ENCODE measurements at places on chromosomes 2 and 18. TPM values are rescaled to one million over a fixed set of nuclear protein-coding genes. Genes with fewer than 3 reads are reported as not detected.

PROM2 gene
- 31.0 TPM for polyA plus RNA-seq

FBLN7 gene
- polyA plus RNA-seq = 13.2 TPM

ANKRD29 gene
- 0.93 TPM for polyA plus RNA-seq

CAVIN2 gene
- polyA plus RNA-seq = 46.6 TPM

KCNJ13 gene
- 3.4 TPM for polyA plus RNA-seq

MC2R gene
- polyA plus RNA-seq = not detected

TBR1 gene
- polyA plus RNA-seq = not detected

MDH1B gene
- 17.8 TPM for polyA plus RNA-seq

BOLL gene
- 0.08 TPM for polyA plus RNA-seq

NT5DC4 gene
- polyA plus RNA-seq = 0.12 TPM

SERPINB11 gene
- not detected for polyA plus RNA-seq

LOXL3 gene
- polyA plus RNA-seq = 9.8 TPM

GRCh38 chr18:48270929-48271328 is 138.3 kb downstream of the ZBTB7C start:
- no peak for DNase-seq

DNA sequence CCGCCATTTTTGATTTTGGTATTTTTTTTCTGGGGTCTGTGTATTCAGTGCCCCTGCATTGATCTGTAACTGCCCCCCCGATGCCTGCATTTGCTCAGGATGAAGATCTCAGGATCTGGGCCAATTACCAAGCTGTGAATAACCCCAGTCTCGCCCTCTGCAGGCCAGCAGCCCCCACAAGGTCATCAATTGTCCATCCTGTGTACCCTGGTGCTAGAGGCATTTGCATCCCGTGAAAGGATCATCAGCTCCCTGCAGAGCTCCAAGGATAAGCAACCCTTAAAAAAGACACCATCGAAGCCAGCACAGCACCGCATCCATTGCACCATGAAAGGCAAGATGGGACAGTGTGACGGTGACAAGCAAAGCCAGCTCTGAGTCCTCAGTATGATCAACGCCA is 154.1 kb upstream of the KLHL29 start:
- no peak for DNase-seq

GRCh38 chr2:111897924-111898702 is at the start of gene MERTK:
Gene MERTK, plus strand, starts transcription at chr2:111898607. Its CDS starts 129 bp downstream, at chr2:111898736.
- no peak for DNase-seq

DNA sequence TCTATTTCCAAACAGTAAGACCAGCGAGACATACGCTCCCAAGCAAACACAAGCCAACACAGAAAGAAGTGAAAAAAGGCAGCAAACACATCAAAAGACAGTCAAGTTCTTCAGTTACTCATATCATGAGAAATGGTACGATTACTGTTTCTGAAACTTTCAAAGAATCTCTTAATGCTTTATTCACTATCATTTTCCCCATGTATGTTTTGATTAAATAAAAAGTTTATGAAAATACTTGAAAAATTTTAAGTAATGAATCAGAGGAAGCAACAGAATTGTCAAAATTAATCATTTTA is 114.9 kb downstream of the HDAC4 start:
- DNase-seq = no peak

- DNase-seq = no peak
Measured at GRCh38 chr2:152490686-152491455, 155.9 kb downstream of the FMNL2 start.

- no peak for DNase-seq
Measured at GRCh38 chr2:237723602-237724001, 75.0 kb upstream of the RBM44 start.

All from right renal cortex interstitium (tissue), 3 donors.